Cortex of kidney (tissue), 1 donor: ENCODE measurements at places on chromosomes 4 and X.

DNA sequence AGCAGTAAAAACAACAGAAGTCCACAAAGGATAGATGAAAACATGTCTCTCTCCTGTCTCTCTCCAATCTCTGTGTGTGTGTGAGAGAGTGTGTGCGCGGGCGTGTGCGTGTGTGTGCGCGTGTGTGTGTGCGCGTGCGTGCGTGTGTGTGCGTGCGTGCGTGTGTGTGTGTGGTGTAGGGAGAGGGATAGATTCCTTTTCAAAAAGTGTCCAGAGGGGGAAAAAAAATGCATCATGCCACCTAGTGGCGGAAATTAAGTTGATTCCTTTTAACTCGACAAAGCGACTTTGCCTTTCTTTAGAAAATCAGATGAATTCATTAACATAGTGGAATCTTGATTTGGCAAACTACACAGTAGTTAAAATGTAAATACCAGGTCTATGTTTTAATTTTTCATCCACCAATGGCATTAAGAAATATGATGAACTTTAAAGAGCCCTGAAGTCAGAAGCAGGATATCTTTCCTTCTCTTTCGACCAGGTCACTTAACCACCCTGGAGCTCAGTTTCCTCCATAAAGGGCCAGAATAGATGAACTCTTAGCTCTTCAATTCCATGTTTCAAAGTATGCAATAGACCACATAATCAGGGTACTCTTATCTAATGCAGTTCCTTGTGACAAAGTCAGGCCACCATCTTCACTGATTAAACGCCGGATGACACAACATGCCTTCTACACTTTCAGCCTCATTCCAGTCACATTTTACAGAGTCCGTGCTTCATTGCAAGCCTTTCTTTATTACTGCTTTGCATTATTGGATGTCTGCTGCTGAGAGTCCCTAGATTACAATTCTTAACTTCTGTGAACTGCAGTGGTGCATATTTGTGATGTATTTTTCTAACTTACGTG is 162.8 kb downstream of the FBXO8 start:
- no peak for DNase-seq

GRCh38 chrX:9730078-9730477 is 35.6 kb downstream of the GPR143 start:
- no peak for DNase-seq

- no peak for DNase-seq
Measured at GRCh38 chr4:78863254-78863869, 75.9 kb downstream of the PAQR3 start.

DNA sequence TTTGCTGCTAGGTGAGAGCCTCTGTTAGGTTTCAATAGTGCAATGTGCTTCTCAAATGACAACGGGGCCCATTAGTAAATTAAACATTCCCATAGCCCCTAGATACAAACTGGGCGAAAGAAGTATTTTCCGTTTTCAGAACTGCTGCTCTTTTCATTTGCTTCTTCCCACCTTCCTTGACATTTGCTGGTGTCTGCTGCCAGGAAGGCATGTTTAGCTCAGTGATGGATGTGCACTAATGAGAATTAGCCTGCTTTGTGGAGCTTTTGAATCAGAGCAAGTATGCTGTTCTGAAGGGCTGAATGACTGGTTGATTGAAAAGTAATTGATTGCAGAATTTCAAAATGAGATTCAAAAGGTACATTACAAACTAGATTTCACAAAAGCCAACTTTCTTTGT is 57.0 kb downstream of the SHROOM3 start:
- no peak for DNase-seq

GRCh38 chr4:144740316-144740715 is 94.4 kb downstream of the HHIP start:
- no peak for DNase-seq

GRCh38 chr4:127364911-127365310 is 267.8 kb upstream of the INTU start:
- DNase-seq = no peak

GRCh38 chrX:125378770-125379169 is 59.1 kb downstream of the TEX13C start:
- no peak for DNase-seq

- no peak for DNase-seq
Measured at GRCh38 chr4:71201057-71201456, 137.8 kb upstream of the SLC4A4 start.

DNA sequence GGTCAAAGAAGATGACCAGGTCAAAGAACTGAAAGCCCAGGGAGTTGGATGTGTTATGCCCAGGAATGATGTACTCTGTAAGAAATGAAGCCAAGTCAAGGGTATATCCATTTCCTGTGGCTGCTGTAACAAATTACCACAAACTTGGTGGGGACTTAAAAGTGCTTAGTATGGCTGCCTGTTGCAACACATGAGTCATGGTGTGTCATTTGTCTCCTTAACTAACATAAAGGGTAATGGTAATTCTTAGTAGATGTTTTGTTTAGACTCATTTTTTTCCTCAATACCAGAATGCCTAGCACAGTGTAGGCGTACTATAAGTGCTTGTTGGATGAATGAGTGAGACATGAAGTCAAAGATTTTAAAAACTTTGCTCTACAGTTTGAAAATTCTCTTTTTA is 45.7 kb downstream of the SYTL5 start:
- DNase-seq = no peak

GRCh38 chr4:5368426-5368825 is 317.1 kb downstream of the STK32B start:
- no peak for DNase-seq

DNA sequence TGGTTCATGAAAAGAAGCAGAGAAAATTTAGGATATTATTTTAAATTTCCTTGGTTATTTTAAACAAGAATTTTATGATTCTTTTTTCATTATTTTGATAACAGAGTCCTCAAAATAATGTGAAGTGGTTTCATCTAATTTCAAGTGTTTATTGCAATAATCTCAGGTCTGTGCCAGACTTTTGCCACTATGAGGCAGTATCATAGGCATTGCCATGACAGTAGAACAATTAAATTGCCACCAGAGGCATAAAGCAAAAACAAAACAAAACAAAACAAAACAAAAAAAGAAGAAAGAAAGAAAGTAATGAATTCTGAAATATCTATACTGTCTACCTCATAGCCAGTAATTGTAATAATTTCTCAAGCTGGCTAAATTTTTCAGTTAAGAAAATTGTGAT is 739.2 kb downstream of the KCTD8 start:
- DNase-seq = no peak

GRCh38 chr4:3269105-3269927 is 20.4 kb downstream of the MSANTD1 start:
- DNase-seq = no peak

DNA sequence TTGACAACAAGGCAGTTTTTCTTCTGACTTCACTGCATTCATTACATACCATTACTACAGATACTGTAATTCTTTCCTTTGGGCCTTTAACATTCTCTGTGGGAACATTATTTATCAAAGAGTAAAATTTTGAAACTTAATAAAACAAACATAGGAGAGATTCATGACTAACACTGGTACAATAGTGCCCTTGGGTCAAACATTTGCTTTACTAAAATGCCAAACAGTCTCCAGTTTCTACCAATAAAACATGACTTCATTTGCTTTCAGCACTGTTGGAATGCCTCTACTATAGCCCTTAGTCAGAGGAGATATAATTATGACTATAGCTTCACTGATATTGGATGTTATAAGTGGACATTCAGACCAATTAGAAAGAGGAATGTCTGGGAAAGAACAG is 481.5 kb downstream of the PACRGL start:
- no peak for DNase-seq

DNA sequence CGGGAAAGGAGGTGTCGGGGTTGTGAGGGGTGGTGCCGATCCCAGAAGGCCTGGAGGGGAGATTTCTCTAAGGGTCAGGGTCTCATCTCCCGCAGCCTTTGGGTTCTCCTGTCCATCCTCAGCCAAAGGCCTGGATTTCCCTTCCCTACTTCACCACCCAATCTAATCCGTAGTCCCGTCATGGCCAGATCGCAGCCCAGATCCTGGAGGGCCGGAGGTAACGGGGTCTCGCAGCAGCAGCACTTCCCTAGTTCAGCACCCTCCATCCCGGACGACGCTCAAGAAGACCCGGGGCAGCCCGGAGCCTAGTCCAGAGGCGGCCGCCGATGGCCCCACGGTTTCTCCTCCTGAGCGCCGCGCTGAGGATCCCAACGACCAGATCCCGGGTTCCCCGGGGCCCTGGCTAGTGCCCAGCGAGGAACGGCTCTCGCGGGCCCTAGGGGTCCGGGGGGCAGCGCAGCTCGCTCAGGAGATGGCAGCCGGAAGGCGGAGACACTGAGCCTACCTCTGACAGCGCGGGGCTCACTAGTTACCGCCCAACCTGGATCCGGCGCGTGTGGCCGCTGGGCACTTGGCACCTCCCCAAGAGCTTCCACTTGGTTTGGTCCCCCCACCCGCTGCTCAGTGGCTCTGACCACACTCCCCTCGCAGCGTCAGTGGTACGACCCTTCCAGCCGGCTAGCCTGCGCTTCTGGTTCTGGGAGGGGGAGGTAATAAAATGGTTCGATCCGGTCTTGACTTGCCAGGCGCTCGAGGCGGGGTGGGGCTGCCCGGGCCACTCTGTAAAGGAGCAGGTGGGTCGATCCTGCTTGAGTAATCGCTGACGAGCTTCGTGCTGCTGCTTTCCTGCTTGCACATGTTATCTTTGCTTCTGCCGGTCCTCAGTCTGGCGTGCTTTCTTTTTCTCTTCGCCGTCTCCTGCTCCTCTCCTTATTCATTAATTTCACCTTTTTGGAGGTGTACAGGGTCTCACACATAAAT is 3.6 kb downstream of the MAGIX start:
- no peak for DNase-seq

GRCh38 chr4:118760493-118760892 is 75.3 kb downstream of the METTL14 start:
- no peak for DNase-seq

DNA sequence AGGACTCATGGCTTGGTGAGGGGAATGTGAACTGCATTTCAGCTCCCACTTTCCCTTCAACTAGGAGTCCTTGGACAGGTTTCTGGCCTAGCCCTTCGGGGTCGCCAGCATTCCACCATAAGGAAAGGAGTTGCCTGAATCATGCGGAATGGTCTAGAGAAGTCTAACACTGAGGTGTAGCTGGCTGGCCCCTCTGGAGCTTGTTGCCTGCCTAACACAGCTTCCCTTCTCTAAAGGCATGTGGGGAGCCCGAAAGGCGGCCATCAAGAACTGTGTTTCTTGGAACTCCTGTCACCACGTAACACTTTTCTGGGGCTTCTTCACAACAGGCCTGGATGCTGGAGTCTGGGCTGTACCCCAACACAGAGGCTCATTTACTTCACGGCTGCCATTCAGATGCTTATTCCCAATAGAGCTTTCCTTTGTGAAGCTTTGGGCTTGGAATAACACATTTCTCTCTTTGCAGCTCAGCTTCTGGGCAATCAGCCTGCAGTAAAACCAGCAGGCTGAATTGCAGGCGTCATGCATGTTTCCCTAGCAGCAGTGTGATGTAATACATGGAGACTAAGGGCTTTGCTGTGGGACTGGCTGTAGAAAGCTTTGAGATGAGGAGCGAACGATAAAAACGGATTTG is 5.4 kb downstream of the GABRQ start:
- DNase-seq = no peak

DNA sequence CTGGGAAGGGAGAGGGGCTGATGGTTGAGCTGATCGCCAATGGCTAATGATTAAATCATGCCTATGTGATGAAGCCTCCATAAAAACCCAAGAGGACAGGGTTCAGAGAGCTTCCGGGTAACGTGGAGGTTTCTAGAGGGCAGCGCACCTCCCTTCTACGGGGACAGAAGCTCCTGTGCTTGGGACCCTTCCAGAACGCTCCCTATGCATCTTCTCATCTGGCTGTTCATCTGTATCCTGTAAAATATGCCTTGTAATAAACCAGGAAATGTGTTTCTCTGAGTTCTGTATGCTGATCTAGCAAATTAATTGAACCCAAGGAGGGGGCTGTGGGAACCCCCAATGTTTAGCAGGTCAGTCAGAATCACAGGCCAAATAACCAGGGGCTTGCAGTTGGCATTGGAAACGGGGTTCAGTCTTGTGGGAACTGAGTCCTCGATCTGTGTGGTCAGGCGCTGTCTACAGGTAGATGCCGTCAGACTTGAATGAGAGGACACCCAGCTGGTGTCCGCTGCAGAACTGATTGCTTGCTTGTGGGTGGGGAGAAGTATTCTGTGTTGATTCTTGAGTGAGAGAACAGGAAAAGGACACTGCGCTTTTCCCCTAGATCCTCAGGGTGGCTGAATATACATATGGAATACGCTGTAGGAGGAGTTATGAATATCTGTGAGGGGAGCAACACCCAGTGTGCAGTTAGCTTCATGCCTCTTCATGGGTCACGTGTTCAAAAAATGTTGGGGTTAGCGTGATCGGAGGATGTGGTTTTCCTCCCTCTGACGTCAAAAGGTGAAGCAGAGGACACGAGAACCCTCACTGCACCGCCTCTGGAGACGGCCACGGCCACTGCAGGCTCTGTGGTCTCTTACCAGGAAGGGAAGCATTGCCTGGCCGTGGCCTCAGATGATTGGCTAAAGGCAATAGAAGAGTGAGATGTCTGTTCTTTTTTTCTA is 29.2 kb downstream of the HTT-AS start:
- DNase-seq = no peak

DNA sequence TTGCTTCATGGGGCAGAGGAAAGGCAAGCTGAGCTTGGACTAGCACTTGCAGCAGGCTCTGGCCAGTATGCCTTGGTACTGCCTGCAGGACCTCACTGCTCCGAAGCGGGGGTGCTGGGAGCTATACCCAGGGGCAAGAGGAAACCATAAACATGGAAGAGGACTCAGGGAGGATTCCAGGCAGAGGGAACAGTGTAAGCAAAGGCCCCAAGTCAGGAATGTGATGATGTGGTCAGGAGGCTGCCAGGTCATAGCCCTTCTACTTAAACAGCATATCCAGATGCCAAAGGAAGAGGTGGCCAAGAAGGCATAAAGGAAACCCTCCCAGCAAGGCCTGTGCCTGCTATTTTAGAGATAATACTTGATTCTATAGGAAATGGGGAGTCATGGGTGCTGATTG is 31.1 kb downstream of the RAB40AL start:
- DNase-seq = no peak

- no peak for DNase-seq
Measured at GRCh38 chrX:136954930-136955329, 74.4 kb upstream of the RBMX start.

GRCh38 chr4:150624055-150624454 is 42.1 kb downstream of the MAB21L2 start:
- DNase-seq = no peak

DNA sequence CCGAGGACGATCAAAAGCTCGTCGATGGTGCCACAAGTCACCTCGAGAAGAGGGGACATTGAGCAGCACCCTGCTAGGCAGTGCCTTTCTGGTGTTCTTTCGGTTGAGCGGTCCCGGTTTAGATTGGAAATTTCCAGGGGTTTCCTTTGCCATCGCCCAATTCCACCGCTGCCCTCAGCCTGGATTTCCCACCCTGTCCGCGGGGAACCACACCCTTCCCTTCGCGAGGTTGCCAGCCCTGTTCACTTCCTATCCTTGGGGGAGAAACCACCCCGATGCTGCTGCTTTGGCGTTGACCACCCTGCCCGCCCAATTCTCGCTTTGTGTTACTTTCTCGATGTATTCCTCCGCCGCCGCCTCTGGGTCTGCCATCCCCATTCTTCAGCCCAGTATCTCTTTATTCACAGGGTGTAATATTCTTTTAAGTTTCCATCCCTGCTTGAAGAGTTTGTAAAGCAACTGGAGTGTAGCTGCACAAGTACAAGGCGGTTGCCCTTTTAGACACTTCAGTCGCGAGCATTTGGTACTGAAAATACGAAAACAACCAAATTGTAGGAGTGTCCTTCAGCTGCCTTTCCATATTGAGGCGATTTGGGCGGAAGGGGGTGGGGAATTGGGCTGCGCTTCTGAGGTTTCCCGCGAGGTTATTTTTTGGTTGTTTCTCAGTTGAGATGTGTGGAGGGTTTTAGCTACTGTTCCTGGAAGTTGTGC is 1.1 kb downstream of the OGT start:
- no peak for DNase-seq
